ENCODE measurements at places on chromosomes 3 and 15.
A peak's percentile ranks its signal among the peaks of the same experiment; 100 is the strongest.

GRCh38 chr15:58473724-58474123, 41.9 kb downstream of the LIPC start:
- DNase-seq, result no peak

- no peak for DNase-seq
Measured at GRCh38 chr3:17322106-17322793, 420.2 kb downstream of the TBC1D5 start.

GRCh38 chr3:180408654-180409053, 193.3 kb upstream of the TTC14 start:
- no peak for DNase-seq

GRCh38 chr3:10955711-10956453, 36.7 kb upstream of the SLC6A1 start:
- no peak for DNase-seq

DNA sequence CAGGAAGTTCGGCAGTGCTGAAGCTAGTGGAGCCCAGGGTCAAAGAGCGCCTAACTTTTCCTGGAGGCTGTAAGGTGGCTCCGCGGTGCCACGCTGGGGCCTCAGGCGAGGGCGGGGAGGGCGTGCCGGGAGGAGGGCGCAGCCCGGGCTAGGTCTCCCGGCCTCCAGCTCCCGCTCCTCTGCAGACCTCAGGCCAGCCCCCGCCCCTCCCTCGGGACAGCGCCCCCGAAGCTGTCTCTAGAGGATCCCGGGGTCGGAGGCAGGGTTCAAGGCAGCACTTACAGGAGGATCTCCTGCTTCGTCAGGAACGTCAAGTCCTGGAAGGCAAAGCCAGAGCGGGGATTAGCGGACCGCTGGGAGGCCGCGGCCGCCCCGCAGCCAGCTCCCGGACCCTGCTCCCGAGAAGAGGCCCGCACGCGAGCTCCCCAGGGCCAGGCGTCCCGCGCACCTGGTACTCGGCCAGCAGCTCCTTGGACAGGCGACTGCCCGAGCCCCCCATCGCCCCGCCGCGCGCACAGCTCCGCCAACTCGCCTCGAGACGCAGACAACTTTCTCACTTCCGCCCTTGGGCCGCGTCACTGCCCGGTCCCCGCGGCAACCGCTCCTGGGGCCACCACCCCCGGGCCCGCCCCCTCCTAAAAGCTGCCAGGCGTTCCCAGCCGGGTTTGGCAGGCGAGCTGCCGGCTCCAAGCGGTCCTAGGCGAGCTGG, at the start of gene CIB1:
Gene CIB1 (minus strand): TSS at position 555 of the 709 bp plus-strand sequence. CDS start 56 bp downstream, at position 499.
- DNase-seq, result peak; percentile 99

DNA sequence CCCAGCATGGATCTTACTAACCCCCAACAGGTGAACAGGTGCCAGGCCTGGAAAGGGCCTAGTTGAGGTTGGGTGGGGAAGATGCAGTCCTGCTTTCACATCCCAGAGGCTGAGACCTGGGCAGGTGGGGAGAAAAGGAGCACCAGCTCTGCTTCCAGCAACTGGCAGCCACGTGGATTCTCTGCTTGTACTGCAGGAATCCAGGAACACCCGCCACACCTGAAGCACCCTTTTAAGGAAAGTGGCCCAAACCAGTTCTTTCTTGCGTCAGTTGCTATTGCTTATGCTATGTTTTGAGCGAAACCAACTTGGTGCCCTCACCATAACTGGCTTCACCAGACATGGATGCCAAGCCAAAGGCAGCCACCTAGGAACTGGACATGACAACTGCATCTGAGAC, 28.1 kb upstream of the NEO1 start:
- DNase-seq, result no peak

- DNase-seq, result no peak
Measured at GRCh38 chr3:165852191-165852590, 15.0 kb upstream of the BCHE start.

- no peak for DNase-seq
Measured at GRCh38 chr3:166713787-166714186, 666.3 kb downstream of the ZBBX start.

GRCh38 chr15:77606142-77607034, 26.3 kb downstream of the LINGO1 start:
- no peak for DNase-seq

- no peak for DNase-seq
Measured at GRCh38 chr3:105656651-105657504, 211.9 kb downstream of the CBLB start.

- no peak for DNase-seq
Measured at GRCh38 chr3:139937674-139938279, 2.8 kb downstream of the CLSTN2 start.

GRCh38 chr3:39980058-39980457, 170.6 kb downstream of the MYRIP start:
- no peak for DNase-seq

DNA sequence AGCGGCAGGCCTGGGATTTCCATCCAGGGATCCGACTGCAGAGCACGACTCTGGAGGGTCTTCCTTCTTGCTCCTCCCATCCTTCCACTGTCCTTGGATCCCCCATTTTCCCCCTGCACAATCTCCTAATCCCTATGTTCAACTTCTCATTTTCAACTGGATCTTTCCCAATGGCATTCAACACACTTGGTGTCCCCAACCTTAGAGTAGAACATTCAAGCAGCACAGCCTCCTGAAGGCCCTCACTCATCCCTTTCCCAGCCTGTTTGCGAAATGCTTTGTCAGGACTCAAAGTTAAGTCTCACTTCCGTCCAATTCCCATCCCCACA, 32.3 kb downstream of the RPN1 start:
- no peak for DNase-seq

GRCh38 chr15:93070132-93070531, 18.9 kb downstream of the RGMA start:
- DNase-seq, result no peak

- no peak for DNase-seq
Measured at GRCh38 chr3:44120721-44121582, 120.7 kb upstream of the TOPAZ1 start.

DNA sequence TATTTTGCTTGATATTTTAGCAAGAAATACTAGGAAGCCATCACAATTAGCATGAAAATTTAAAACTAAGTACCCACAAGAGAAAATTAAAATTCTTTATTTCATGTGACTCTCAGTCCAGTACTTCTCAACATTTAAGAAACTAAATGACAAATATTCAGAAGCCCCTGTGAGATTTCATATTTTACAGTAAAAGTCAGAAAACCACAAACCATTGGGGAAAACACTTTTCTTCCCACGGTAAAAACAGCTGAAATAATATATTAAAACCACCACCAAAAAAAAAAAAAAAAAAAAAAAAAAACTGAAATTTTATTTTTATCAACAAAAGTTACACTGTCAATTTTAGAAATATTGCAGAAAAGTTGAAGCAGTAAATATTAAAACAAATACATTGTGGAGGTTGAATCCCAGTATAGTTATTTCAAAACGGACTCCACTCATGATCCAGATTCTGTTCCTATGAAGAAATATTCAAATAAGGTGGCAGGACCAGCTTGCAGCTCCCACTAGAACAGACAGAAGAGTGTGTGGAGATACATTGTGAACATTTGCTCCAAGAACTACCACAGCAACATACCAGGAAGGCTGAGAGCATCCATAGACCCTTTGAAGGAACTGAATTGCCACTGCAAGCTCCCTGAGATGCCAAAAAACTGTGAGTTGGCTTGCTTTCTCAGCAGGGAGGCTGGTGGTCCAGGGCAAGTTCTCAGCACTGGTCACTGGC, 308.2 kb downstream of the CTNNB1 start:
- DNase-seq, result no peak

- DNase-seq, result no peak
Measured at GRCh38 chr3:71323558-71323957, 260.0 kb downstream of the FOXP1 start.
